WTC11 (cell line): ENCODE measurements at places on chromosomes 12 and 14.

- DNase-seq: no peak
Measured at GRCh38 chr12:93707836-93708235, 30.7 kb downstream of the CRADD start.

GRCh38 chr14:22547313-22547947 lies 41.6 kb downstream of the DAD1 start:
- DNase-seq: no peak

DNA sequence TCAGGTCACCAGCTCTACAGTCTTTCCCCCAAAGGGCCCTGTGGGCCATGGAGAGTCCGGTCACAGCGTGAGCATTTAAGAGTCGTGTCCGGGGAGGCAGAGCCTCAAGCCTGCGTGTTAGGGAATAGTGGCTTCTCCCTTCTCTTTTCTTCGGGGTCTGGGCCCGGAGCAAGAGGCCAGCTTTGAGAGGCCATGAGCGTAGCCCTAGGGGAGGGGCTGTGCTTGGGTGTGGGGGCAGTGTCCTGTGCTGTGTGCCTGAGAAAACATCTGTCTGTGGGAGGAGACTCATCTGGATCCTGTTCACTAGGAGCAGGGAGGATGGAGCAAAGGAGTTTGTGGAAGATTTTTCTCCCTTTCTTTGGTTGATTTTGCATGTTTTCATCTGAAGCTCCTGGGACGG lies 5.3 kb downstream of the LRP1-AS start:
- DNase-seq: no peak

DNA sequence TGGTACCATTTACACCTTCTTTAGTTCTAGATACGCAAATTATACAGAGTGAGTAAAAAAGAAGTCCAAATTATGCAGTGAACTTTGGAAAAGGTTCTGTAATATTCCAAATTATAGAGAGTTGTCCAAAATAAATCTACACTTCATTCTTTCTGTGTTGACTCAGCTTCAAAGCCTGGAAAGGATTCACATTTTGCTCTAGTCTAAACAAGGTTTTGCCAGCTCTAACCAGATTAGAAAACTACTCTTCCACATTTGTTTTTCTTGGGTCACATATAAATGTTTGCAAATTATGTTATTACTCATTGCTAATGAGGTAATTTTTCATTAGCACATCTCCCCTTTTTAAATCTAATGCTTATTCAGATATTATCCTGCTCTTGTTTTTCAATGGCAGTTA lies 1562.4 kb upstream of the SEL1L start:
- no peak for DNase-seq
